ENCODE measurements at places on chromosomes 5 and 9. TPM values are rescaled to one million over a fixed set of nuclear protein-coding genes. Genes with fewer than 3 reads are reported as not detected.

BAAT gene
- 0.11 TPM for polyA plus RNA-seq

OSMR gene
- polyA plus RNA-seq = 9.8 TPM

RALGPS1 gene
- 10.8 TPM for polyA plus RNA-seq

PRDM9 gene
- polyA plus RNA-seq = not detected

TXN gene
- polyA plus RNA-seq = 95.1 TPM

CRHBP gene
- 4.5 TPM for polyA plus RNA-seq

MYO10 gene
- 2.1 TPM for polyA plus RNA-seq

STOML2 gene
- 118 TPM for polyA plus RNA-seq

GRCh38 chr5:157842185-157842584, 16.8 kb downstream of the CLINT1 start:
- no peak for DNase-seq

- DNase-seq = no peak
Observed at GRCh38 chr9:211557-211956, 3.1 kb upstream of the DOCK8 start.

DNA sequence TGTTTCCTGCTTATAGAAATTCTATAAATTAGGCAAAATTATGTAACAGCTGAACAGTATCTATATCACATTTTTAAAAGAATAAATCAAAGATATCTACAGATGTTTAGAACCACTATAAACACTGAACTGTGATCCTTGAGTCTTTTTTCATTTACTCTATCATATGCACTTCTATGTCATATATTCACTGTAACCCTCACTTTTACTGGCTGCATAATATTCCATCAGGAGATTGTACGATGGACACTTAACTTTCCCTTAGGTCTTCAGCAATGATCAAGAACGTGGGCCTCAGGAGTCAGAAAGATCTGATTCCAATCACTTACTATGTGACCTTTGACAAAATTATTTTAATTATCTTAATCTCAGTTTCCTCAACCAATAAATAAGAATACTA, 41.0 kb downstream of the CLINT1 start:
- DNase-seq = no peak

DNA sequence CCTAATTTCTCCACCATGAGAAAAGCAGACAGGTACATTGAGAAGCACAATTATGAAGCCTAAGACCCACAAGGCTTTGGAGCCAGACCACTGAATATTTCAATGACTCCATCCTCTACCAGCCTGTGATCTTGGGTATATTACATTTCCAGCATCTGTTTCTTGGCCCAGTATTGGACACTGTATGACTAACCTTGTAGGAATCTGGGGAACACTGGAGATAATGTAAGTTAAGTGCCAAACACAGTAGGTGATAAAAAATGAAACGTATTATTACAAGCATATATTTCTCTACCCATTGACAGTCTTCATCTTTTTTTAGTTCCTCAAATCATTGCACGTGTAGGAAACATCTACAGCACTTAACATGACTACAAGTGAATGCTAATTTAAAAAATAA, 28.6 kb upstream of the FEM1C start:
- no peak for DNase-seq

DNA sequence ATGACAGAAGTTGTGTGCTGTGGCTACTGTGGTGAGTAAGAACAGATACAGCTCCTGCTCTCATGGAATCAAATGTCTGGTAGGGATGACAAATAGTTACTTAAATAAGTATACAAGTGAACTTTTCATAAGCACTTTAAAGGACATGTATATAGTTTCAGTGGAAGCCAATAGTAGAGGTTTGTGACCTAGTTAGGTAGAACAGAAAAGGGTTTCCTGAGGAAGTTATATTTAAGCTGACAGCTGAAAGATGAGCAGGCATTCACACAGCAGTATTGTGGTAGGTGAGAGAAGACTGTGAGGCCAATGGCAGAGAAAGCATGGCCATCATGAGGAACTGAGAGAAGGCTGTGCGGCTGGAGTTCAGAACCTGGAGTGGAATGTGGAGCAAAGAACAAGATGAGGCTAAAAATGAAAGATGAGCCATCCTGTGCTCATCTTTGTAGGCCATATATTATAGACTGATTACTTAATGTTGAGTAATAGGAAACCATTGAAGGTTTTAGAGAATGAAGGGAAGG, 15.4 kb downstream of the FAM174A start:
- no peak for DNase-seq

- no peak for DNase-seq
Observed at GRCh38 chr5:10607666-10608073, 43.8 kb downstream of the ANKRD33B start.

DNA sequence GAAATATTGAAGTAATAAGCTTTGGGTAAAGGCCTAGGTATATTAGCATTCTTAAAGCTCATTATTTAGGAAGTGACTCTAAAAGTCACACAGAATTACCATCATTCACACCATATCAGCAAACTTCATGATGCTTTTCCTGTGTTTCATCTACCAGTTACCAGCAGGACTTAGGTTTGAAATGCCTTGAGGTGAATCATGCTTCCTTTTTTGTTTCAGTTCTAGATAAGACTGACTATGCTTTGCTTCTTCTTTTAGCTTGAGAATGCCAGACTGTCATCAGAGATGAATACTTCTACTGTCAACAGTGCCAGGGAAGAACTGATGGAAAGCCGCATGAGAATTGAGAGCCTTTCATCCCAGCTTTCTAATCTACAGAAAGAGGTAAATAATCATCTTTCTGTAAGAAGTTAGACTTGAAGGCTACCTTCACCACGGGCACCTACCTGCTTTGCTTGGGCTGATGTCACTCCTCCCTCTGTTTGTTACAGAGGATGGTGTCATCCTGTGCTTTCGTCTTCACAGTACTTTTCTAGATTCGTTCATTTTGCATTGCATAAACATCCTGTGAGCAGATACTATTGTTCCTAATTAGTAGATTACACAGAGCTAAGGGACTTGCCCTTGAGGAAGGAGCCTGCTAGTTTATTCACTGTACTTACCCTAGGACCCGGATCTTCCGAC, 34.7 kb downstream of the LMNB1 start:
- DNase-seq = no peak

GRCh38 chr5:135843571-135844337, 9.3 kb downstream of the SLC25A48 start:
- DNase-seq = no peak

DNA sequence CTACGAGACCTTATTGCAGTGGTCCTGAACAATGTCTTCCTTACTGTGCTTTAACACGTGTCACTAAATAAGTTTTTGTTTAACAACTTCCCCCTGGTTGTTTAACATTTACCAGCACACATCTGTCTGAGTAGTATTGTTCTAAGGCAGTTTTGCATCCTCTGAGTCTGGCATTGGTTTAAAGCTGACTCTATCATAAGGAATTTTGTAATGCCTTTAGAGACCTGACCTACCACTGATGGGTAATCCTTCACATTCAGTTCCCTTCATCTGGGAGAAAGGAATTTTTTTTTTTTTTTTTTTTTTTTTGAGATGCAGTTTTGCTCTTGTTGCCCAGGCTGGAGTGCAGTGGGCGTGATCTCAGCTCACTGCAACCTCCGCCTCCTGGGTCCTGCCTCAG, 20.0 kb upstream of the PCAT7 start:
- DNase-seq = no peak

- DNase-seq = no peak
Observed at GRCh38 chr5:129003232-129003631, 37.9 kb downstream of the SLC27A6 start.

DNA sequence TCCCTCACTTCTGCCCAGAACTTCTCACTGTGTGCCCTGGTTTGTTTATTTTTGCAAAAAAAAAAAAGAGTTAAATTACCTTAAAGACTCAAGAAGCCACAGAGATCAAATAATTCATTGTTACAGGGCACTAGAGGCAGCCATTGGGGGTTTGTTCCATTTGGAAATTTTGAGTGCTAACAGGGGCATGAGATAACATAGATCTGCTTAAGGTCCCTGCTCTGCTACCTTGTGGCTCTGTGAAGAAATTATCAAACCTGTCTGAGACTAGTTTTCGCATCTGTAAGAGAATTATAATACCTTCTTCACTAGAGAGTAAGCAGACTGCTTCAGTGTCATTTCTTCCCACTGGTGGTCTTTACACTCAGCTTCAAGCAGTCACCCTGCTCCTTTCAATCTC, 394 bp downstream of the TLR4 start:
- no peak for DNase-seq

- DNase-seq = no peak
Observed at GRCh38 chr5:36880761-36881160, 4.2 kb downstream of the NIPBL start.

DNA sequence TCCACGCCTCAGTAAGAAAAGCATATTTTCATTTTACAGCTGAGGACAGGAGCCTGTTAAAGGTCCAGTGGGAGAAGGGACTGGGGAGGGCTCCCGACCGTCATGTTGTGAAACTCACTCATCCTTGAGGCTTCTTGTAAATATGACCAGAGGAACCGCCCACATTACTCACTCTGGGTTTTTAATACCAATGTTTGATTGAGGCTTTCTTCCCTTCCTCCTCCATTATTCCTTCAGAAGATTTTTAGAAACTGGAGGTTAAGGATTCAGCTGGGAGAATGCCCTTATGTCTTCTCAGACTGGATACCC, 61.4 kb upstream of the GLRX start:
- no peak for DNase-seq

GRCh38 chr5:43209060-43209459, 17.0 kb downstream of the NIM1K start:
- no peak for DNase-seq

GRCh38 chr9:115209601-115210306, 91.8 kb upstream of the TNC start:
- DNase-seq = no peak

DNA sequence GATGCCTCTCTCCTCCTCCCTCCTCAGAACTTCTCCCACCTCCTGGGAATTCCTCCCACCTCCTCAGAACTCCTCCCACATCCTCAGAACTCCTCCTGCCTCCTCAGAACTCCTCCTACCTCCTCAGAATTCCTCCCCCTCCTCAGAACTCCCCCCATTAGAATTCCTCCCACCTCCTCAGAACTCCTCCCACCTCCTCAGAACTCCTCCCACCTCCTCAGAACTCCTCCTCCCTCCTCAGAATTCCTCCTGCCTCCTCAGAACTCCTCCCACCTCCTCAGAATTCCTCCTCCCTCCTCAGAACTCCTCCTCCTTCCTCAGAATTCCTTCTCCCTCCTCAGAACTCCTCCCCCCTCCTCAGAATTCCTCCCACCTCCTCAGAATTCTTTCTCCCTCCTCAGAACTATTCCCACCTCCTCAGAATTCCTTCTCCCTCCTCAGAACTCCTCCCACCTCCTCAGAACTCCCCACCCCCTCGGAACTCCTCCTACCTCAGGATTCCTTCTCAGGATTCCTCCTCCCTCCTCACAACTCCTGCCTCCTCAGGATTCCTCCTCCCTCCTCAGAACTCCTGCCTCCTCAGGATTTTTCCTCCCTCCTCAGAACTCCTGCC, 23.9 kb downstream of the SLC46A2 start:
- DNase-seq = no peak

- DNase-seq = no peak
Observed at GRCh38 chr9:17462869-17463464, 115.9 kb upstream of the SH3GL2 start.

DNA sequence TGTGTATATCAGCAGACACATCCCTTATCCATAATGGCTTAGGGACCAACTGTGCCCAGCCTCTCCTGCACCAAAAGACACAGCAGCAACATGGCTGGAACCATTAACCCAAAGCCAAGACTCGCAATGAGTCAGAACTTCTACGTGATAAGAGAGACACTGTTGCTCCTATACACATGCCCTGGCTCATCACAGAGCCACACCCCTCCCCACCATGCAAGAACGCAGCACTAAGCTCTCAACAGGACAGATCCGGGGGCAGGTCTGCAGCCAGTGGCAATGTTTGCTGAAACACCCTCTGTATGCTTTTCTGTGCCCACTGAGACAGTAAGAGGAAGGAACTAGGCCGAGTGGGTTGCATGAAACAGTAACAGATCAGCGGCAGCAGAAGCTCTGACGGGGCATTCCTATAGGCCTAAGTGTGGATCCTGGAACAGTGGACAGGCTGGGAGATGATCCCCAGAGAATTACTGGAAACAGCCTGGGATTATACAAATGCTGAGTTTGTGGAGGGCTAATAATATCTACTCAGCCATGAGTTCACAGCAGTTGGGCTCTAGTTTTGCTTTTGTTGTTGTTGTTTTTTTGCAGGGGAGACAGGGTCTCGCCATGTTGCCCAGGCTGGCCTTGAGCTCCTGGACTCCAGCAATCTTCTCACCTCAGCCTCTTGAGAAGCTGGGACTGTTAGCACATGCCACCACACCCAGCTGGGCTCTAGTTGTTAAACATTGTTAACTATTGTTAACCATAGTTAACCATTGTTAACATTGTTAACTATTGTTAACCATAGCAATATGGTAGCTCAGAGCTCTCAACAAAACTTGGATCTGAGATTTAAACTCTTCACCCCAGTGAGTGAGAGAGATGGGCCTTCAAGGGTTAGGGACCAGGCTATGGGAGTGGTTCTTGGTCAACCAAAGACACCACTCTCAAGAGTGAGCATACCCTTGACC, 41.0 kb downstream of the B4GALT1 start:
- no peak for DNase-seq

DNA sequence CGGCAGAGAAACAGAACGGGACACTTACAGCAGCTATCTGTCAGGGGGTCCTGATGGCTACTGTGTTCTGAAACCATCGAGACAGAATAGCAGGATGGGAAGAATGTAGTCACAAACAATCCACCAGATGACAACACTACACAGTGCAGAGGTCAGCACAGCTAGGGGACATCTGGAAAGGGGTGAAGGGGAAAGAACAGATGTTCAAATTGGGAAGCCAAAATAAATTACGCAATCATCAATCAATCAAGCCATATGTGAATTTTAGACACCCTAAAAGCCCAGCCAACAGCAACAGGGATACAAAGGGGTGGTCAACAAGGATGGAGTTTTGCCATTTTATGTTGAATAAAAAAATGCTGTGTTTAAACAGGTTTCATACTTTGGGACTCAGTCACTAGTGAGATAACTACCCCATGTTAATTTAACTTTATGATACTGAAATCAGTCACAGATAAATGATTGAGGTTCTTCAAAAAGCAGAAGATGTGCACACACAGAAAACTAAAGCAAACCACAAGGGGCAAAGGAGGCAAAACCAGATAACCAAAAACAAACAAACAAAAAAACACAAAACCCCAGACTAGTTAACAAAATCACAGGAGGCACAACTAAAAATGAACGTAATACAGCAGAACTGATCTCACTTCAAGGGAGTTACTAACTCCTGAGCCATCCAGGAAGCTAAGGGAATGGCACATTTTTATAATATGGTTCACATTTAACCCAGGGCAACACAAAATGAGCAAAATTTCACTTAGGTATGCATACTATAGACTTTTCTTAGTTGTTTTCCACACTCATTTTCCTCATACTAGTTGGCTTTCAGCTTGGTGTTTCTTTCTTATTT, 65.9 kb downstream of the HABP4 start:
- no peak for DNase-seq

- DNase-seq = no peak
Observed at GRCh38 chr5:157447201-157447637, 12.8 kb upstream of the NIPAL4 start.

DNA sequence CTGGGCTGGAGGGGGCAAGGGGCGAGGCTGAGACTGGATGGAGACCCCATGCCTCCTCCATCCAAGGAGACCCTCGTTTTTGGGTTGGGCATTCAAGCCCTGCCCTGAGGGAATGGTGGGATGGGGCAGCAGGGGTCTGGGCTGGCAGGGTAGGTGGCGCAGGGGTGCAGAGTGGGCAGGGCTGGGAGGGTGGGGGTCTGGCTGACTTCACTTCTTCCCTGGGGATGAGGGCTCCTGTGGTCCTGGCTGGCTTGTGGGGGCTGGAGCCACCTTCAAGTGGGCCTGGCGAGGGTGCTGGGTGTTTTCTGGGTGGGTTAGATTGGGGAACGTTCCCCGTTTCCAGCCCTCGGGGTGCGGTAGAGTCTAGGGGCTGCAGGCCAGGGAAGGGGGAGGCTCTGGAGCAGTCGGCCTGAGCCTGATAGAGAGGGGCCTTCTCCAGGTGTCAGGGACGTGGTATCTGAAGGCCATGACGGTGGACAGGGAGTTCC, 412 bp downstream of the LCN1 start:
- DNase-seq = no peak

All from right cardiac atrium (tissue), 5 donors.